ENCODE measurements at places on chromosomes 1 and 21.

DNA sequence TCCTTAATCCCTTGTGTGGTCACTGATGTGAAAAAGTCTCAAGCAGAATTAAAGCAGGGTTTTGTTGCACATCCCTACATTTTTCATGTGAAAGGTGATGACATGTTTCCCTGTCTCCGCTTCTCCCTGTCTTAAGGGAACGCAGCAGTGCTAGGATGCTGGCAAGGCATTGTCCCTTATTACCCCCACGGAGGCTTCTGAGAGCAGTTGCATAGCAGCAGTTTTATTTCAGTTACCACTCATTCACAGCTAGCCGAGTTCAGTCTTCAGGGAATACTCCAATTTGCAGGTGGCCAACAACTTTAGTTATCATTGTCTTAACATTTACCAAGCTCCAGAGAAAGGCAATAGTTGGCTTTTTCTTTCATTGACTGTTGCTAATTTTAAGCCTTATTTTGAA, 89.1 kb downstream of the CLEC20A start:
- no peak for DNase-seq

DNA sequence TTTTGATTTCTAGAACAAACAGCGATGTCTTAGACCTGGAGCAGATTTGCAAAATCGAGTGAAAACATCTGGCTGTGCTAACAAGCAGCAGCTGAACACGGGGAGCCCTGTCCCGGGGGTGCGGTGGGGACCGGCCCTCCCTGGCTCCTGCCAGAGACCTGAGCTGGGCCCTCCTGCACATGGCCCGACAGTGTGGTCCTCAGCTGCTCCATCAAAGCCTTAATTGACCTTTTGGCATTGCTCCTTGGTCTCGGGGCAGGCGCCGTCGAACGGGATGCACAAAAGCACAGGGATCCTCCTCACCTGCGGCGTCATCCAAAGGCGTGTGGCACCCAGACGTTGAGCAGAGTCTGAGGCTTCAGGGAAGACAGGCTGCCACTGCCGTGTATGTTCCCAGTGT, 73.2 kb downstream of the PRDM16 start:
- no peak for DNase-seq

DNA sequence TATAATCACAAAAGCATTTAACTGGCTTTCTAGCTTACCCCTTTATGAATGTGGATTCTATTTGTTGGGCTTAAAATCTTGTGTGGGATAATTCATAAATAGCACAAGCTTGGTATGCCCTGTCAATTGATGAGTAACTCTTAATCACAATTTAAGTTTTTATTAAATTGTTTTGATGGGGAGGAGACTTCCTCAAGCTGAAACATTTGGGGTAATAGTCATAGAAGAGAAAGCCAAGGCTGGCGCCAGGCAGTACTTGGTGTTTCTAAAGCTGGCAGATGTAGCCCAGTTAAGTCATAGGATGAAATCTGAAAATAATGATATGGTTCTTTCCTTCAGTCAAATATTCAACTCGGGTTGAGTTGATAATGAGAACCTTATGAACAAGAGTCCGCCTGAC, 167.2 kb downstream of the FMN2 start:
- DNase-seq, result no peak

GRCh38 chr1:11874624-11875023, 15.9 kb upstream of the NPPB start:
- no peak for DNase-seq

DNA sequence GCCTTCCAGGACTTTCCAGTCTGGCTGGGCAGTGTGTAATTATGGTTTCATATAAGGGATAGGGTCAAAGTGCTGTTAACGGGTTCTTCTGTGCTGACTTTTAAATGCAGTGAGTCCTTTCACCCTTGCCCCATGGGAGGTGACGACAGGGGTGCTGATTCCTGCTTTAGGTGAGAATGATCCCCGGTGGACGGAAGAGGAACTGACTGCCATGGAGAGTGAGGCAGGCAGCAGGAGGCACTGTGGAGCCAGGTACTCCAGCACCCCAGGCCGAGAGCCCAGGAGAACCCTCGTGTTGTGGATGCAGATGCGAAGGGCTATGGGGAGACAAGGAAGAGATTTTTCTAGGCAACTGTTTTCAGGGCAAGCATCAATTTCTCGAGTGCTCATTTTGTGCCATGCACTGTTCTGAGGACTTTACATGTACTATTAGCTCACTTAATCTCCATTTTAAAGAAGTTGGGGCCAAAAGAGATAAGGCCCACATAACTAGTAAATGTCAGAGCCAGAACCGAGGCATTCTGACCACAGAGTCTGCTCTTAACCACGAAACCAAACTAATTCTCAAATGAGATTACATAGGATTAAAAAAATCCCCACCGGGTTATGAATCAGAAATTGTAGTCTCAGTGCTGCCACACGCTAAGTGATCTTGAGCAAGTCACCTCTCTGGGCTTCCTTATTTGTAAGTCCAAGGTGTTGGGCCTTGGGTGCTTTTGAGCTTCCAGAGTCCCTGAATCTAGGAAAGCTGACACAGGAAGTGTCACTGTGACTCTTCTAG, 28.2 kb downstream of the STPG1 start:
- DNase-seq, result peak; percentile 64

- DNase-seq, result peak; percentile 66
Measured at GRCh38 chr1:221778535-221779142, 36.8 kb upstream of the DUSP10 start.

DNA sequence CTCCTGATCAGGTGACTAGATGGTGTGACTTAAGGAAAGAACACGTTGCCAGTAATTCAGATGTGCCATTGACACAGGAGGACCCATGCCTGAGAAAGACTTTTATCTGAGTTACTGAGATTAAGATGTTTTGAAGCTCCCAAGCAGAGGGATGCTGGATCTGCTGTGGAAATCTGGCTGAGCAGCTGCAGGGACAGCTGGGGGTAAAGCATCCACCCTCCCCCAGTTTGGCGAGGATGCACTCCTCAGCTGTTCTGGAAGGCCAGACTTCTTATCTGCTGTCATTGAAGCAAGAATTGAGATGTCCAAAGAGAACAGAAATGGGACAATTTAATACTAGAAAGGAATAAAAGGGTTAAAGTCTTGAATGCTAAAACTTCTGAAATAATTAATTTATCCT, 25.7 kb downstream of the TTC3 start:
- no peak for DNase-seq

DNA sequence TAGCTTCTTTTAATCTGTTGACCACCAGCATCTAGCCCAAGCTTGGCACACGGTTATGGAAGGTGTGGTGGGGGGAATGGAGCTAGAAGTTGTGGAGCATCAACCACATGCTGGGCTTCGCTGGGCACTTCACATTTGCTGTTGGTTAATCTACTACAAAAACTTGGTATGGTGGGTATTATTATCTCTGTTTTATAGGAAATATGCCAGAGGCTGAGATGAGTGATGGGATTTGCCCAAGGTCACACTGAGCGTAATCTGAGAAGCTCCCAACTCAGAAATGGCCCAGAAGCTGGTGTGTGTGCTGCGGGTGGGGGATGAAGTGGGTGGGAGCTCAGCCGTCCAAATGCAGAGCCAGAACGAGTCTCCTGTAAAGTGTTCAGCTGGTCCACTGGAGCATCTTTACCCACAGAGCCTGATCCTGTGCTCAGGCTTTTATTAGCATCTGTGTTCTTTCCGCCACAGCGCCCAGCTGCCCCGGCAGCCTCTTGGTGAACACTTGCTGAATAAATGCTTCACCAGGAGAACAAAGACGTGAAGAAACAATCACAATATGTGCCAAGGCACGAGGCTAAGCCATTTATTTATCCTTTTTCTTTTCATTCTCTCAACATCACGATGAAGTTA, 98.6 kb upstream of the JUN start:
- no peak for DNase-seq

DNA sequence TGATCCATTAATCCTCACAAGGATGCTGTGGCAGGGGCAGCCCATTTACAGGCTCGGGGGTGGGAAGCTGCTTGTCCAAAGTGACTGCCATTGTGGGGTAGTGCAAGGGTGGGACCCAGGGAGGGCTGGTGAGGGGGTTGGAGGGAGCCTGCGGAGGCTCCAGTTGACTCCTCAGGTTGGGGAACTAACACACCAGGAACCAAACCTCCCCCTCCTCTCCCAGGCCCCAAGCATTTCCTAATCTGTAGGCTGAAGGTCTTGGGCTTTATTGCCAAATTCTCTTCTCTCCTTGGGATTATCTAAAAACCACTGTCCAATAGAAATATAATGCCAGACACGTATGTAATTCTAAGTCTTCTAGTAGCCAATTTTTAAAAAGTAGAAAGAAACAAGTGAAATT, 18.2 kb downstream of the IKBKE start:
- no peak for DNase-seq

DNA sequence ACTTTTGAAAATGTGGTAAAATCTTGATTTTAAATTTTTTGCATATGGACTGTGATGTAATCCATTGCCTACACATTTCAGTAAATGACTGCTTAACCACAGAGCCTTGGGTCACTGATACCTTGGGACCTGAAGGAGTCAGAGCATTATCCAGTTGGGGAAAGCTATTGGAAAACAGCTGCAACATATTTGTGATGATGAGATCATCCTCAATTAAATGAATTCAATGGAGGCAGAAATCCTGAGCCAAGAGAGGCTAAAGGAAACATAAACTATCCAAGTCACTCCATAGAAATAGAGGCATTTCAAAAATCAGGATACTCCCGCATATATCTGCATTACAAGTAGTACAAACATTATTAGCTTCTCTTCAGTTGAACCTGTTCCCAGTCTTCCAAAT, 99.8 kb upstream of the PRMT6 start:
- no peak for DNase-seq

DNA sequence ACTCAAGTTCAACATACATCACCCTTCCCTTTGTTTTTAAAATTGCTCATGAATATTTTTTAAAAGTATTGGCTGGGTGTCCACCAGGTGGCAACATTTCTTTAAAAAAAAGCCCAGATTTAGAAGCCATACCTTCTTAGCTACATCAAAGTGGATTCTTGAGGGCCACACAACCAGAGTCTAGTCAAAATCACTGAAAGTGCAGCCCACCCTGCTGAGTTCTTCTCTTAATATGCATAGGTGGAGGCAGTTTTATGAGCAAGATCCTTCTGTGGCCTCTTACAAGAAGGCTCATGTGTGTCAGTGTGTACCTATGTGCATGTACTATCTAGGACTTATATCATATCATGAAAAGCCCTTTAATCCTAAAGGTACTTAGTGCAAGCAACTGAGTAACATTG, 16.9 kb upstream of the GNG12 start:
- DNase-seq, result no peak

DNA sequence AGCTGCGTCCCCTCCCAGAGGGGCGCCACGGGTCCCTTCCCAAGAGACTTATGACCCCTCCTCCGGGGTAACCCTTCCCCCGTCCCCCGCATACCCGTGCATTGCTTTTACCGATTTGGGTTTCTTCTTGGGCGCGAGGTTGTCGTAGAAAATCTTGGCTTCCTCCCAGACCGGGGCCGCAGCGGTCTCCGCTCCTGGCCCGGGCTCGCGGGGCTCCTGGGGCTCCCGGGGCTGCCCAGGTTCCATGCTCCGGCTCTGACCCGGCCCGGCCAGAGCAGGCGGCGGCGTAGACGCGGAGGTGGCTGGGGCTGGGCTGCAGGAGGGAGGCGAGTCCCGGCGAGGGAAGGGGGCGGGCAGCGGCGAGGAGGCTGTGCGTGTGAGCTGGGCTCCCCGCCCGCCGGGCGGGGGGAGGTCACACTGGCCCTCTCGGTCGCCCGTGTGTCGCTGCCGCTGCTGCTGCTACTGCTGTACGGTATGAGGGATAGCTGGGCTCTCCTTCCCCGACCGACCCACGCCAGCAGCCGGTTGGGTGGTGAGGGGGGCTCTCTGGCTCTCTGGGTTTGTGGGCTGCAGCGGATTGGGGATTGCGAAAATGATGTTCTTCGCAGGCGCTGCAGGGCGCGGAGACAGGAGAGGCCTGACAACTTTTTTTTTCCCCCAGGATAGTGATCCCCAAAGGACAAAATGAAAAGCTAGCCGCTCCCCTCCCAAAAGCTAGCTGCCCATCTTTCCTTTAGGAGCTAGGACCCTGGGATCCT, at the start of gene NT5C1A:
TSS of gene NT5C1A (minus strand) at position 315 of the 758 bp plus-strand sequence. CDS start at position 246, 69 bp downstream.
- DNase-seq, result peak; percentile 40

DNA sequence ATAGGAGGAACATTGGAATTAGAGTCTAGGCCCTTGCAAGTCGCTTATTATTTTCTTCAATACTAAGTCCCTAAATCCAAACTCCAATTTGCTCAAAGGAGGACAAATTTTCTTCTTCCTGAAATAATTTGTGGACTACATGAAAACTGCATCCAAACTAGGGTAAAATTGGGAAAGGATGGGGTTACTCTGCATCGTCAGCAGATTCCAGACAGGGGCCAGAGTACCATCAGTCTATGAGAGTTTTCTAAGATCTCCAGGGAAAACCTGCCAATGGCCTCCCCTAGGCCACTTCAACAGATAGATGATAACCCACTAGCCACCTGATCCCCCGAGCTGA, 508 bp downstream of the HEYL start:
- no peak for DNase-seq

GRCh38 chr1:98382986-98383740, 278.4 kb upstream of the SNX7 start:
- DNase-seq, result no peak

DNA sequence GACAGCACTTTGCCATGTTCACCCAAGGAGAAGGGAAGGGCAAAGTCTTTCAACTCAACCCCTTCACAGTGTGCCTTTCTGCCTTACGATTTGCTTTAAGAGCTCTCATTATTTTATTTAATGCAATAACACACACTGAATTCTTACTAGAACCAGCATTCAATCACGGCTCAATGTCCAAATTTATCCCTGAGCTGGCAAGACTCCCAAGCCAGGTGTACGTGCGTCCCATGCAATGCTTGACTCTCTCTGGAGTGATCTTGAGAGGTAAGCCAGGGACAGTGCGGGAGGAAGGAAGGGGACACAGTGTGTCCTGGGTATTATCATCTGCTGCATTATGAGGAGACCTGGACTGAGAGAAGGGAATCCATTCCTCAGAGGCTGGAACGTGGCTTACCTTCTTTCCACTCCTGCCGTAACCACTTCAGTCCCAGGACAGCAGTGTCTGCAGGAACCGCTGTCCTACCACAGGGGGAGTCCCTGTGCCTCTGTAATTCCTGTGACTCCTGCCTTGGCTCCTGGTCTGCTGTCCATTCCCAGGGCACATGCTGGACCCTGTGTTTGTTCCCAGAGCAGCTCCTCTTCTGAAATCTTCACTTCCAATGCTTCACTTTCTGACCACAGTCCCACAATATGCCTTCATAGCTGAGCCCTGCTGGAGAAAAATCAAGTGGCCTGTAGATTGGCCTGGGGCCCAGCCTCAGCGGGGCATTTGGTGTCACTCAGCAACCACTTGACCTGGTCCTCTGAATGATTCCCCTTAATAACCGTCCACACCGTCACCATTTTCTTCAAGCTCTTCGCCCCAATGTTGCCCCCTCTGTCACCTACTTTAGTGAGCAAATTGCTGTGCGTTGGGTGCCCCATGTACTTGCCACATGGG, 28.6 kb upstream of the STUM start:
- DNase-seq, result no peak

All from activated CD4-positive, alpha-beta memory T cell treated with anti-CD3 and anti-CD28 coated beads for 36 hours (primary cell).